Uterus (tissue), 4 donors: ENCODE measurements at places on chromosomes 16 and 17.

GRCh38 chr16:24442631-24443030, 96.7 kb upstream of the RBBP6 start:
- no peak for DNase-seq

DNA sequence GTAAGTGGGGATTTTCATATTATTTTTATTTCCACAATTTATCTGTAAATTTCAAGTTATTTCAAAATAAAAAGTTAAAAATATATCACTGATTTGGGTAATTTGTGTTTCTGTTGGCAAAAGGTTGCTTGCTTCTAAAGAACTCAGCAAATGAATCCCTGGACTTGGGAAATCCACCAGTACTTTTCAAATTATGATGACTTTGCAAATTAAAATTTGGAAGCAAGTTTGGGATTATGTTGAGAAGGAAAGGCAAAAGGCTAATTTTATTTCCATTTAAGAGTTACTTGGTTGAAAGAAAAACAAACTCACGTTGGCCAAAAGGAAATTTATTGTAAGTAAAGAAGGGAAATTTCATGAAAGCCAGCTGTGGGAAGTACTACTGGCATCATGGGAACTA, 220.3 kb downstream of the MAP2K6 start:
- DNase-seq: no peak

DNA sequence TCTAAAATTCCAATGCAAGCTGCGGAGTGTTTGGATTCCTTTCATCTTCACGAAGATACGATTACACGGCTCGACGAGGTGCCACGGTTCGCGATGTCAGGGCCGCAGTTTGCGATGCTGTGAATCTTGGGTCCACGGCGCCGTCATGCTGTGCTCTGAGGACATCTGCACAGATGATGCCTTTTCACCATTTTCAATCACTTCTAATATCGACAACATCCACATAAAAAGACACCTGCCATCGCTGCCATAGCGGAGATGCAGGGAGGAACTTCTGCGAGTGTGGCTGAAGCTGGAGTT, 6.8 kb upstream of the APRT start:
- DNase-seq: no peak

DNA sequence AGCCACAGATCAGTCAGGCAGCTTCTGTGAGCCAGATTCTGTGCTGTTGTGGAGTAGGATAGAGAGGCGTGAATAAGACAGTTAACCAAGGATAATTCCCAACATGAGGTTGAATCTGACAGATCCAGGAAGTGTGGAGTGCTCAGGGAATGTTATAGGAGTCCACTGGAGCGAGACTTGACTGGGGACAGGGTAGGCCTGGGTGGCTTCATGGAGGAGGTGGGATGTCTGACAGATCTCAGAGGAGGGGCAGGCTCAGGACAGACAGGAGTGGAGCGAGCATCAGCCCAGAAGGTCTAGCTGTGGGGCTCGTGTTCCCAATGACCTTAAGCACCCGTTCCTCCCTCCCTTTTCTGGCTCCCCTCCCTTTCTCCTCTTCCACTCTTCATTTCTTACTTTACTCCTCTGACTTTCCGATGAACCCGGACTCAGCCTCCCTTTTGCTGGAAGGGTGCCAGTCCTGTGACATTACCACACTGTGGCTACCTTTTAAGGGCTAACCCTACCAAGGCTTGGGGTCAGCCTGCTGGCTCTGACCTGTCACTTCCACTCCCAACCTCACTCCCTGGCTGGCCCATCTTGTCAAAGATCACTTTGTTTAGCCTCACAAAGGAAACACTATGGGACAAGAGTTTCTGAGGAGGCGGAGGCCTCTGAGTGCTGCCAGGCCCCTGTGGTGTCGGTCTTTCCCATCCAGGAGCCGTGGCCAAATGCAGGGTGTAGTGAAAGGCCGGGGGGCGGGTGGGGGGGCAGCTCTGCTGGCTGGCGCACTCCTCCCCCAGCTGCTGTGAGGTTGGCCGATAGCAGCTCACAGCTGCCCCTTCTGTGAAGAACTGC, 28.5 kb upstream of the EFCAB13 start:
- DNase-seq: no peak

DNA sequence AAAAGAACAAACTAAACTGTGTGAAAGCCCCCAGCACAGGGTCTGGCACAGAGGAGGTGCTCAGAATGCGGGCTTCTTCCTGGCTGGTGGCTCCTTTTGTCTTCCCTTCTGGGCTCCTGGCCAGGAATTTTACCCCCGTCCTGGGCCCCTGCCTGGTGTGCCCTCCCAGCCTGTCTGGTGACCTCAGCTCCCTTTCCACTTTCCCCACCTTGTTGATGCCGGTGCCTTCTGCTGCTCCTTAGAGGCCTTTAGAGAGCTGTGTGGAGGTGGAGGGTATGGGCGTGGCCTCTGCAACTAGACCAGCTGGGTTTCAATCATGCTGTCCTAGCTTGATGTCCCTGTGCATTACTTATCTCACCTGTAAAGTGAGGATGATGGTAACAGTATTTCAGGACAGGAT, 16.8 kb downstream of the PIRT start:
- no peak for DNase-seq

GRCh38 chr17:56756536-56756935, 77.2 kb downstream of the C17orf67 start:
- no peak for DNase-seq

GRCh38 chr16:56246051-56246817, 54.9 kb downstream of the GNAO1 start:
- DNase-seq: no peak

- no peak for DNase-seq
Observed at GRCh38 chr17:5138616-5139457, 23.0 kb downstream of the USP6 start.

DNA sequence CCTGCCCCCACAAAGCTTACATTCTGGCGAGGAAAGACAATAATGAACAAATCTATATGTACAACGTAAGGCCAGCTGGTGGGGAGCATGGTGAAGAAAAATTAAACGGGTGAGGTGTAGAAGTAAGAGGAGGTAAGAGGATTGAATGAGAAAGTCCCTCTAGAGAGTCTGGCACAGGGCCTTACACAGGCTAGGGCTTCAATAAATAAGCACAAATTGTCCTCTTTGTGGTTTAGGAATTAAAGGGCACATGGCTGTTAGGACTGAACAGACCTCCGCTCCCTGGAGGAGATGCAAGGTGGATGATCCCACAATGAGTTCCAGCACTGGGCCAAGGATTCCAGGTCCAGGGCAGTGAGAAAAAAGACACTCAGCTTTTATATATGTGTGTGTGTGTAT, 43.1 kb upstream of the HAPSTR1 start:
- no peak for DNase-seq

DNA sequence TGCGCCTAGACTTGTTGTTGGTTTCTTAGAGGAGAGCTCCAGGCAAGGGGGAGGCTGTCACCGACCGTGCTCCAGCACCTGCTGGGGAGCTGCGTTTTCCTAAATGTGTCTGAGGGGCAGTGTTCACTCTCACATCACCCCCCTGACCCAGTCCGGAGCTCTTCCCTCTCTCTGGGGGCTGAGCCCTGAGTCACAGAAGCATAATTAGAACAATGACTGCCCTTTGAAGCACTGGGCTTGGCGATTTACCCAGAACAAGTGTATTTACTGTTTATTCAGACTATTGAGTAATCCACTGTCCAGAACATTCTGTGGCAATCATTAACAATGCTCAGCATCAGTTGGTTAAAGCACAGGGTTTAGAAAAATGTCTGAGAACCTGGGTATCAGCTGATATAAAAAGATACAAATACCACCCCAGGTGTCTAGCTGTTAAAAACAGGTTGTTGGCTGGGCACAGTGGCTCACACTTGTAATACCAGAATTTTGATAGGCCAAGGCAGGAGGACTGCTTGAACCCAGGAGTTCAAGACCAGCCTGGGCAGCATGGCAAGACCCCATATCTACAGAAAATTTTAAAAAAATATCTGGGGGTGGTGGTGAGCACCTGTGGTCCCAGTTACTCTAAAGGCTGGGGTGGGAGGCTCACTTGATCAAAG, 8.1 kb downstream of the CES4A start:
- DNase-seq: peak; percentile 76

DNA sequence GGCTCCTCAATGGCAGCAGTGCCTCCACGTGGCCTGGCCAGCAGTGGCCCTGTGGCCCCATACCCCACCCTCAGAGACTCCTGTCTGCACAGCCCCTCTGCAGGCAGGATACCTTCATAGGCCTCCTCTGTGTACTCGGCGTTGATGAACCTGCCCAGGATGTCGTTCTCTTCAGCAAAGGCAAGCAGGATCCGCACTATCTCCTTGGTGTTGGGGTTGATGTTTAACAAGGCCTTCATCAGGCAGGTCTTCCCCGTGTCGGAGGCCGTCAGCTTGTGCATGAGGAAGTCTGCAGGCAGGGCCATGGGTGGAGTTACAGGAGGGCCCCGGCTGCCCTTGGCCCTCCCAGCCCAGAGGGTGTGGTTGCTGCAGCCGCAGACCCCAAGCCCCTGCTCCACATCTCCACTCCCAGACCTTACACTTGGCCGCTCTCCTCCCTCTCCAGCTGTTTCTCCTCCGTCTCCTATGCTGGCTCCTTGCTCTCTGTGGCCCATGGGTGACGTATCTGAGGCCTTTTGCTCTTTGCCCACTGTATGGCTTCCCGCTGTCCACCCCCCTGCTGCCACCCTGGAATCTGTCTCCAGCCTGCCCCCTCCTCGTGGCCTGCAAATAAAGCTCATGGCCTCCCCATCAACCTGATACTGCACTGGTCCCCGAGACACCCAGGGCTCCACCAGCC, 15.1 kb downstream of the TRPV3 start:
- no peak for DNase-seq

DNA sequence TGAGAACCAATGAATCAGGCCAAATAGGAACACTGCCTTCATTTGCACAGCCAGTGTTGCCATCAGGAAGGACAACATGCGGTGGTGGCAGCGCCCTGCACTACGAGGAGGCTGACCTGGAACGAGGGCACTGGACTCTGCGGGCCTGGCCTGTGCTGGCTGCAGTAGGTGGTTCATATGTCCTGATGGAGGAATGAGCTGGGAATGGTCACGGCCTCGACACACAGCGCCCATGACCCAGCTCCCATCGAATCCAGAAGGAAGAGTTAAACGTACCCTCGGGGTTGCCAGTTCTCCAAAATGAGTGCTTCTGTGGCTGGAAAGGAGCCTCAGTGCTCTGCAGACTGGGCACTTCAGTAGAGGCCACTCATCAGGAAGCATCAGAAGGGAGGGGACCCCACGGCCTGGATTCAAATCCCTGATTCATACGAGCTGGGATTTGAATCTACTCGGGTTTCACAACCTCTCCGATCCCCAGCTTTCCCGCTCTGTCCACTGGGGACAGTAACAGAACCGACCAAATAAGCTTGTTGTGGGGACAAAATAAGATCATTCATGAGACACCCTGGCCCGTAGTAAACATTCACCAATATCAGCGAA, 85.5 kb downstream of the ZDHHC7 start:
- DNase-seq: peak; percentile 18

DNA sequence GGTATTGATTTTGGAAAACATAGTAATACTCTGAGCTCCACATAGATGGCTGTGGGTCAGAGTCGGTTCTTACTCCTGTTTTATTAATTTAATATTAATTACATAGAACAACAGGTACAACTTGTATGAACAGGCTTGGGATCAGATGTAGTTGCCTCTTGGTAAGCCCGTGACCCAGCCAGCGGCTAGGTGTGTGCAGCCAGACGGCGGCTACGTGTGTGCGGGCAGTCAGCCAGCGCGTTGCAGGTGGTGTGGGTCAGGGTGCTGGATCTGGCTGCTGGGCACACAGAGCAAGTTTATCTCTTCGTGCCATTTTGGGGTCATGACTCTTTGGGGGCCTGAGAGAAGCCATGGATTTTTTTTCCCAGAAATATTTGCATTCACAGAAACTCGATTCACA, 30.3 kb downstream of the DBNDD1 start:
- no peak for DNase-seq

GRCh38 chr17:41731836-41732235, 2.6 kb downstream of the HAP1 start:
- DNase-seq: no peak

DNA sequence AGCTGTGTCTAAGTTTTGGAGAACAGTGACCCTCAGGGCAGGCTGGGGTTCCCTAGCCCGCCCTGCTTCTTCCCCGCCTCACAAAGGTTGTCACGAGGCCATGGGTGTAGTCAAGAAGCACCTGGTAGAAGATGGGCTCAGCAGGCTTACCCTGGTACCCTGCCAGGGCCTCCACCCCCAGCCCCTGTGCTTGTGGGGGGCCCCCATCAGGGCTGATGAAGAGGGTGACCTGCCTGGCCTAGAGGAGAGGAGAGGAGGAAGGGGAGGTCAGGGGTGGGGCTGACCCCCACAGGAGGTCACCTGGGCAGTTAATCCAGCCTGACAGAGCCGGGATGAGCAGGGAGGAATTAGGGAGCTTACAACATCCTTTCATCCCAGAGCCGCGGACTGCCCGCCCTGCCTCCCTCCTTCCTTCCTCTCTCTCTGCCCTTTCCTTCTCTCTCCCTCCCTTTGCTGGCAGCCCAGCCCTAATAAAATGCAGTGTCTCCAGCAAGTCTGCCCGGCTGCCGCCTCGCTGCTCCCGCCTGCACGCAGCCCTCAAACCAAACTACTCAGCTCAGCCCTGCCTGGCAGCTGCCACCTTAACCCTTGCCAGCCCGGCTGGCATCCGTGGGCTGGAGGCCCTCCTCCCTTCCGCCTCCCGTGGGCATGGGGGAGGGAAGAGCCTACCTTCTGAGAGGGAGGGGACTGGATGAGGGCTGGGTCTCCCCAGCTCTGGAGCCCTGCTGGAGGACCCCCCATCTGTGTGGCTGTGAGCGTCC, 7.2 kb downstream of the DLX3 start:
- no peak for DNase-seq

DNA sequence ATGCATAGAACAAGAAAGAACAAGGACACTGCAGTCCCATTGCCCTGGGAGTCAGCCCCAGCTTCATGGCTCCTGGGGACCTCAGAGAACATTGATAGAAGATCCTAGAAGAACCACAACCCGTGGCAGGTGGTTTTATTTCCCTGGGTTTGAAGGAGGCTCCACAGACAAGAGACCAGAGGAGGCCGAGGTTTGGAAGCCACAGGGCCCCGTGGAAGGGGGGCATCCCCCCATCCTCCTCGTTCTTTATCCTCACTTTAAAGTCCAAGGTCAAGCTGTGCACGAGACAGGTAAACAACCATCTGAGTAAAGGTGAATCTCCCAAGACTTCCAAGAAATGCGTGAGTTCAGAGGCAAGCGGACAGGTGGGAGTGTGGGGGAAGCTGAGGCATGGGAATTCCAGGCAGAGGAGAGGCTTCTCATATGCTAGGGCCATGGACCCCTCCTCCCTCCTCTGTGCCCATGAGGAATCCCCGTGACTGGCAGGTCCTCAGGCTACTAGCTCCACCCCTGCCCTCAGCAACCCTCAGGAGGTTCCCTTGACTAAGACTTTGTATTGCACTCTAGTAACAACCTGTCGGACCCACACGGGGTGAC, 849 bp upstream of the SULT1A1 start:
- DNase-seq: no peak

GRCh38 chr16:55948230-55948629, 73.1 kb upstream of the CES5A start:
- DNase-seq: no peak

- no peak for DNase-seq
Observed at GRCh38 chr17:56754523-56755208, 79.1 kb downstream of the C17orf67 start.

- DNase-seq: no peak
Observed at GRCh38 chr17:66920950-66921349, 43.6 kb upstream of the CACNG4 start.
